ENCODE measurements at places on chromosomes 12 and 14. TPM values are rescaled to one million over a fixed set of nuclear protein-coding genes. Genes with fewer than 3 reads are reported as not detected.

DNA sequence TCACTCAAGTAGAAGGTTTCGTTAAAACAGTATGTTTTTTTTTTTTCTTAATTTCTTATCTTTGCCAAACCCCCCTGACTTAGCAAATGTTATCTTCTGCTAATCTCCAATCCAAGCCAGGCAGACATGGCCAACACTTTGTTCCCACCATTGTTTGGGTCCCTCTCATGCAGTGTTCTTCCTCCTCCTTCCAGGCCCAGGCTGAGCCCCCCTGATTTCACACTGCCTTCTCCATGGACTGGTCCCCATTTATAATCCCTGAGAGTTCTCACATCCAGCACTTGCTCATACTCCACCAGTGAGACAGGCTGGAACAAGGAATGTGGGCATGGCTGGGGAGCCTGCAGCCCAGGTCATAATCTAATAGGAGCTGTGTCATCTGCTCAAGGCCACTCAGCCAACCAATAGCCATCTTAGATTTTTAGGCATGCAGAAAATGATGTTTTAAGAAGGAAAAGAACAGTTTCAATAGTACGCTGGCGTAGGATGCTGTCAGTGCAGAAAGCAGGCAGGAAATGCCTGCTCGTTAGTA, 238.4 kb upstream of the CCDC196 start:
- no peaks in the 10 kb centered on the region for H3K4me1 ChIP-seq
- DNase-seq = no peak

DNA sequence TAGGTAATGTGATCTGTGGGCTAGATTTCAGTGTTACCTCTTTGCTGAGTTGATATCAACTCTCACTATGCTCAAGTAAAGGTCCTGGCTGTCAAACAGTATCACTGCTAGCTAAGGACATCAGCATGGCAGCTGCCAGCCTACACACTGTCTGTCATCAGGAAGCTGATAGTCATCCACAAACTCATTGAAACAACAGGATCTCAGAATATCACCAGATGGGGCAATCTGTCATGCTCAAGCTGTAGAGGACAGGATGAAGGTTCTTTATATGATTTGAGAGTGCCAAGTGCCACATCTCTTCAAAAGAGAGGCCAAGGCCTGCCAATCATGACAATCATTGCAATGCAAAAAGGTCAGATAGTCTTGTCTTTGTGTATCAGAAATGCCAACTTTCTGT, 811.5 kb upstream of the SEL1L start:
- no peaks in the 10 kb centered on the region for H3K27me3 ChIP-seq
- H3K4me3 ChIP-seq = no peak overlapping the region
- H3K27ac ChIP-seq = no peak overlapping the region
- no peaks in the 10 kb centered on the region for H3K36me3 ChIP-seq

The PLA2G1B gene
- not detected for total RNA-seq

DNA sequence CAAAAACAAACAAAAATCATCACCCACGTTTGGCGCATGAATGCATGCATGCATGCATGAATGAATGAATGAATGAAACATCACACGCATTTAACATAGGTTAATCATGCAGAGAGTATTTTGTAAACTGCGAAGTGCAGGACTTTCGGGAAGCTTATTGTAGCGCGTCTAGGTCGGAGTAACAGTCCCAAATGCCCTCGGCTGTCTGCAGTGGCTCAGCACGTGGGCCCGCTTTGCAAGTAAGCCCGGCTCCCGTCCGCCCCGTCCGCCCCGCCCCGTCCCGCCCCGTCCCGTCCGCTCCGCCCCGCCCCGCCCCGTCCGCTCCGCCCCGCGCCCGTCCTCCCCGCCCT, 263 bp upstream of the IFT81 start:
- peak overlapping the region; percentile 96 for H3K4me3 ChIP-seq
- DNase-seq = no peak

DNA sequence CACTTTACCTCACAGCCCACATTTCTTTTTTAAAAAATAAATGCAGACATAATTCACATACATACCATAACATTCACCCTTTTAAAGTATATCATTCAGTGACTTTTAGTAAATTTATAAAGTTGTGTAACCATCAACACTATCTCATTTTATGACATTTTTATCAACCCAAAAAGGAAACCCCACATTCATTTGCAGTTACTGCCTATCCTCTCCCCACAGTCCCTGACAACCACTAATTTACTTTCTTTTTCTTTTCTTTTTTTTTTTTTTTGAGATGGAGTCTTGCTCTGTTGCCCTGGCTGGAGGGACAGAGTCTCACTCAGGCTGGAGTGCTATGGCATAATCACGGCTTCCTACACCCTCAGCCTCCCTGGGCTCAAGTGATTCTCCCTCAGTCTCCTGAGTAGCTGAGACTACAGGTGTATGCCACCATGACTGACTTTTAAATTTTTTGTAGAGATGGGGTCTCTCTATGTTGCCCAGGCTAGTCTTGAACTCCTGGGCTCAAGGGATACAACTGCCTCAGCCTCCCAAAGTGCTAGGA, 1.5 kb upstream of the EP400 start:
- H3K27ac ChIP-seq = peak overlapping the region; percentile 20
- H3K36me3 ChIP-seq = peaks cover 4% of the 10 kb centered on the region
- peaks cover 3% of the 10 kb centered on the region for H3K27me3 ChIP-seq
- no peak for DNase-seq
- H3K4me1 ChIP-seq = peaks cover 26% of the 10 kb centered on the region

DNA sequence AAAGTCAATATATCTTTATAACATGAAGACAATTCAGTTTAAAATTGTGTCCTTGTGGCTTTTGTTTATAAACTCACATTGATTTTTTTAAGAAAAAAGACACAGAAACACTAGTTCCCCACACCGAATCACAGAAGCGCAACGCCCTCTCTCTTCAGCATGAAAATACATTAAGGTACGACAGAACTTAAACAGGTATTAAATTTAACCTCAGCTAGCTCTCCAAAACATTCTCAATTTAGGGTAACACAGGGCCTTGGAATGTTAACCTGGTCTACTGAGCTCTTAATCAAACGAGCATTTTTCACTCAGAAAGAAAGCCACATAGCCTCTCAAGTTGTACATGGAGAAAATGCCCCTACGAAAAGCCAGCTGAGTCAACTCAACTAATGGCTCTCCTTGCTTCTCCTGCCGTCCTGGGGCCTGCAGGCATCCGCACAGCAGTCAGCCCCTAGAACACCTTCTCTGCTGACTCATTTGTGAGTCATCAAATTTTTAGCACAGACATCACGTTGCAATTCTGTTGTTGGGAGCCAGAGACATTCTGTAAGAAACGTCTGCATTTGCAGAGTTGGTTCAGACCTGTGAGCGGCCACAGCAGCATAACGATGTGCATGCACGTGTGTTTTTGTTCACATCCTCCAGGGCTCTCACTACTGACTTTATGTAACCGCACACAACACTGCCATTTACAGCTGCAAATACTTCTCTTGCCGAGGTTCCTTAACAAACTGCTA, 141.6 kb downstream of the ITPR2 start:
- no peaks in the 10 kb centered on the region for H3K27me3 ChIP-seq
- DNase-seq = peak; percentile 97
- peaks cover 47% of the 10 kb centered on the region for H3K4me1 ChIP-seq
- peak overlapping the region; percentile 91 for H3K27ac ChIP-seq
- peak overlapping the region; percentile 74 for H3K4me3 ChIP-seq

DNA sequence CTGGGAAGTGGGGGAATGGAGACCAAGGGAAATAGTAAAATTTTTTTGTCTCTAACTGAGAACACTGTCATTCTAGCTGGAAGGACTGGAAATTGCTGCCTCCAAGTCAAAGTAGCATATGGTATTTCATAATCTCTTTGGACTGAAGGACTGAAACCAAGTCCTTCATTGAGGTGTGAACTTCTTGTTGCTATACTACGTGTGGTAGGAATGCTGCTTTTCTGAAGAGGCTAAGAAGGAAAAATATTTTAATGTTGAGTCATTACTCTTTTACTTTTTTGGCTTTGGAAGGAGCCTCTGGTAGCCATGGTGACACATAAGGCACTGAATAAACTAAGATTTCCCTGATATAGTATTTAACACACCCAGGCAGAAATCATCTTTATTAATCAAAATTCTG, 465.4 kb downstream of the NPAS3 start:
- no peak overlapping the region for H3K27ac ChIP-seq
- H3K4me1 ChIP-seq = no peaks in the 10 kb centered on the region
- peak; percentile 72 for DNase-seq

DNA sequence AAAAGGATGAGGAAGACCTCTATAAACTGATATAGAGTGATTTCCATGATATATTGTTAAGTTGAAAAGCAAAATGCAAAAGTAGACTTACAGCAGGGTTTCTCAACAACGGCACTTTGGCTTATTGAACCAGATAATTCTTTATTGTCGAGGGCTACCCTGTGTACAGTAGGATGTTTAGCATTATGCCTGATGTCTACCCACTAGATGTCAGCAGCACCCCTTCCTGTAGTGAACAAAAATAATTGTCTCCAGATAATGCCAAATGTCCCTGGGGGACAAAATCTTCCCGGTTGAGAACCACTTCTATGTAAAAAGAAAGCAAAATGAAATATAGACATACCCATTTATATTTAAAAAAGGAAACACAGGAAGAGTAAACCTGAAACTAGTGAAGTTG, 32.4 kb downstream of the ABCD2 start:
- H3K27ac ChIP-seq = no peak overlapping the region
- DNase-seq = no peak
- no peaks in the 10 kb centered on the region for H3K4me1 ChIP-seq
- H3K27me3 ChIP-seq = no peaks in the 10 kb centered on the region
- H3K36me3 ChIP-seq = no peaks in the 10 kb centered on the region

GRCh38 chr12:110355073-110355472, 48.4 kb downstream of the ANAPC7 start:
- H3K4me1 ChIP-seq = peaks cover 9% of the 10 kb centered on the region
- H3K36me3 ChIP-seq = peaks cover 13% of the 10 kb centered on the region
- peak; percentile 18 for DNase-seq
- no peak overlapping the region for H3K4me3 ChIP-seq
- H3K27ac ChIP-seq = peak overlapping the region; percentile 2
- H3K27me3 ChIP-seq = peaks cover 4% of the 10 kb centered on the region

DNA sequence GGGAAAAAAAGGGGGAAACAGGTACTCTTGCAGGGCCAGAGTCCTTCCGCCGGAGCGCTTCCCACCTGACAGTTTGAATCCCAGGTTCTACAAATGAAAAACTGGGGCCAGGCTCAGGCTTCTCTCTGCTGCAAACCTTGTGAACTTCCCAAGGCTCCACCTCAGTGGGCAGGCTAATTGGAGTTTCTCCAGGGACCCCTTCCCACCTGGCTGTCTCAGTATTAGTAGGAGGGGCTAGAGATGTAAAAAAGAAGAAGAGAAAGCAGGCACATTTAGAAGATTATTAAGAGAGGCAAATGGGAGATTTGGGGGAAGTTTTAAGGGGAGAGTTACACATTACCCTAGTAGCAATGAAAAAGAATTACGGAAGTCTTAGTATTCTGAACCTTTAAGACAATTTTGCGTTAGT, 20.0 kb upstream of the CLEC2D start:
- H3K4me1 ChIP-seq = peaks cover 58% of the 10 kb centered on the region
- peaks cover 28% of the 10 kb centered on the region for H3K36me3 ChIP-seq

DNA sequence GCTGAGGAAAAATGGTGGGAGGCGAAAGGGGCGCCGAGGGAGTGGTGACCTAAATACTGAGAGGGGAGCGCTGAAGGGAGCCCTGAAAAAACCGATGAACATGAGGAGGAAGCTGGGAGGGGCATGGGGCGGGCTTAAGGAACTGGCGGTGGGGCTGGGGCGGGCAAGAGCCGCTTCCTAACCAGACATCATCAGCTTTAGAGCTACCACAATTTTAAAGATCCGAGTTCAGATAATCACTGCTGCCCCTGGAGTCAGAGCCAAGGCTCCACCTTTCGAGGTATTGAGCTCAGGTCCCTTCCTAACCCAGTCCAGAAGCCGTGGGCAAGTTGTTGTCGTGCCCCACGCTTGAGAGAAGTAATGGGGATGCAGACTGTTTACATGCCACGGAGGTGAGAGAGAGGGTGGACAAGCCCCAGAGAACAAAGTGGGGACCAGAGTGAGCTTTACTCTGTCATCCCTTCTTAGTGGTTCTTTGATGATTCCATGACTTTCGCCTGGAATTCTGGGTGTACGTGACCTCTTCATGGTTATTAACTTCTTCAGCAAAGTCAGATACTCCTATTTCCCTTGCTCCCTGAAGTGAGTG, 393 bp downstream of the ORMDL2 start:
- H3K4me1 ChIP-seq = peaks cover 33% of the 10 kb centered on the region
- H3K36me3 ChIP-seq = peaks cover 32% of the 10 kb centered on the region
- no peak overlapping the region for H3K27ac ChIP-seq
- DNase-seq = peak; percentile 30

The TRMT61A gene
- 16.2 TPM for total RNA-seq

DNA sequence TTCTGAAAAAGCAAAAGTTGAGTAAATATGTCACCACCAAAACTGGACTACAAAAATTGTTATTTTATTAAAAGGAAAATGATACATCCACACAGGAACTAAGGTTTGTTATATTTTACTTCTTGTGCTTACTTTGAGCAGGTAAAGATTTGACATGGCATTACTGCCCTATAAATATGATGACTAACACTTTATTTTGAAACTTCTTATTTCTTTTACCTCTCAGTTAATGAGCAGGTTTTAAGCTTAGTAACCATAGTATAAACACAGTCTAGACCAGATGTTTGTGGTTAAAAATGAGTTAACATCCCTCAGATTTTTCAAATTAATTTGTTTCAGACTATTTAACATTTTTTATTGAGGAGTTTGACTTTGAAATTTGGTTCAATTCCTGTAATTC, 862.5 kb upstream of the USP15 start:
- H3K36me3 ChIP-seq = no peaks in the 10 kb centered on the region
- no peak for DNase-seq
- H3K27ac ChIP-seq = no peak overlapping the region
- H3K4me1 ChIP-seq = no peaks in the 10 kb centered on the region
- H3K27me3 ChIP-seq = peaks cover 1% of the 10 kb centered on the region

The AICDA gene
- not detected for total RNA-seq

The IL22 gene
- total RNA-seq = not detected

The FOXA1 gene
- total RNA-seq = 7.6 TPM

DNA sequence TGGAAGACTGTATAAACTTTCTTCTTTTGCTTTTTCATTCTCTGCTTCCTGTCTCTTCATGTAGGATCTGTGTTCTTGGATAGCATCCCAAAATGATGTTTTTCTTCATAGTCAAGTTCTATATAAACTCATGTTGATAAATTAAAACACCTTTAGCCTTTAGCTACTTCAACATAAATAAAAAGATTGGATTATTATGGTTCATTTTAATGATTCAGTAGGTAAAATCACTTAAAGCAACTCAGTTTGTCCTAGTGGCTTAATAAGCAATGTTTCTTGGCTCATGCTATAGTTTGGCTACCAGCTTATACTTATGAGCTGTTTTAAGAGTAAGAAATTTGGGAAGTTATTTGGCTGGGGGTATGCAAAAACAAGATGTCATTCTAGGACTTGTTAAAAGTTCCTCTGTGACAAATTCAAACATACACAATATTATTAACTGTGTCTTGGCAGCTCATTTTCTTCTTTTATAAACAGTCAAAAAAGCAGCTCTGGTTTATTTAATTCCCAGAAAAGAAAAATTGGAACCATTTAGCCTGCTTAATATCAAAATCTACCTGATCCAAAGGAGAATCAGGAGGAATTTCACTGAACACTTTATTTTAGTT, 111.4 kb downstream of the TMTC3 start:
- H3K27me3 ChIP-seq = no peaks in the 10 kb centered on the region
- H3K4me3 ChIP-seq = no peak overlapping the region
- peaks cover 54% of the 10 kb centered on the region for H3K4me1 ChIP-seq
- no peak overlapping the region for H3K27ac ChIP-seq
- no peak for DNase-seq

The GALC gene
- total RNA-seq = 10.4 TPM
